ENCODE measurements at places on chromosomes 6 and 20. TPM values are rescaled to one million over a fixed set of nuclear protein-coding genes. Genes with fewer than 3 reads are reported as not detected.

The TFB1M gene
- 36.1 TPM for total RNA-seq

The GLP1R gene
- 0.05 TPM for total RNA-seq

The OR2J3 gene
- not detected for total RNA-seq

The CLIC5 gene
- not detected for total RNA-seq

The EBF4 gene
- total RNA-seq: 0.13 TPM

The ATP9A gene
- total RNA-seq: 0.37 TPM

The ELOVL2 gene
- total RNA-seq: not detected

DNA sequence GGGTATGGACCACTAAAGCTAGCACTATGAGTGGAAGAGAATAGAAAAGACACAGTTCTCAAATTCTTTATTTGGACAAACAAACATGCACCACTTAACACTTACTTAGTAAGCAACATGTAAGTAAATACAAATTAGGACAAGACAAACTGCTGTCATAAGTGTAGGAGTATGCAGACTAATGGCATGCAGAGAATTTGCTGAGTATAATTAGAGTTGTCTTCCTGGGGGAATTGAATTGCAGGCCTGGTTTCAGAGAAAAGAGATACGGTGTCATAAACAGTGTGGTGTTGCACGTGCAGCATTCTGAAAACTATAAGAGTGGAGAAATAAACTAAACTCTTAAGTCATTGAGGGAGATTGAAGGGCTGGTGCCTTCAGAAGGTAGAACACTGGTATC lies 125.2 kb upstream of the EYA4 start:
- DNase-seq: no peak

DNA sequence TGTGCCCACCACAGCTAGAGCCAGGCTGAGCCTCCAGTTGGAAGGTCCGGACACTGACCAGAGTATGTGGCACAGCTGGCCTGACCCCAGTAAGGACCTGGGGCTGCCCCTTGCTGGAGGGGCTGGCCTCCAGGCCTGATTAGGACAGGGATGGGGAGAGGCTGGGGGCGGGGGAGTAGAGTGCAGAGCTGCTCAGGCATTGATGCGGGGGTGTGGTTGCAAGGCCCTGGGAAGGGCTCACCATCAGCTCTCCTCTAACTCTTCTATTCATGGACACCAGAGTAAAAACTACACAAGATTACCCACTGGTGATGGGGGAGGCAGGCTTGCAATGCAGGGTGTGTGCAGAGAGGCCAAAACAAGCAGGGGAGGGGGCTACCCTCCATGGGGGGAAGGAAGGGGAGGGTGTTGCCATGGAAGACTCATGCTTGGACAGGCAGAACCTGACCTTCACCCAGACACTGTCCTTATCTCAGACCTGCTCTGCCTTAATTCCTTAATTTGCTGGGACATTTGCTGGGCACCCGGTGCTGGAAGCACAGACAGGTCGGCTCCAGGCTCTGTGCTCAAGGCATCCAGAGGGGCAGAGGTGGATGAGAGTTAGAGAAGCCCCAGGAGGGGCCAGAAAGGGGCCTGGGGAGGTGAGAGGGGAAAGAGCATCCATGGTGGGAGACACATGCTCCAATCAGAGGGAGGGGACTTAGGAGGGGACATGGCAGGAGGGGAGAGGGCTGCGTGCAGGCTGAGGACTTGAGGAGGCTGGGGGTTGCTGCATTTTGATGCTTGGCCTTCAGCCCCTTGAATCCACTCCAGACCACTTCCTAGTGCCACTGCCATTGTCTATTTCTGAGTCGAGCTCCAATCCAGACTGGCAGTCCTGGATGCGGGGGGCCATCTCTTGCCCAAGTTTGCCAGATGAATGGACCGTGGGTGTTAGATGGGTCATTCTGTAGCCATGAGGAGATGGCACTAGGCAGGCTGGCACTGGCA lies 7.6 kb upstream of the EMILIN3 start:
- DNase-seq: no peak

DNA sequence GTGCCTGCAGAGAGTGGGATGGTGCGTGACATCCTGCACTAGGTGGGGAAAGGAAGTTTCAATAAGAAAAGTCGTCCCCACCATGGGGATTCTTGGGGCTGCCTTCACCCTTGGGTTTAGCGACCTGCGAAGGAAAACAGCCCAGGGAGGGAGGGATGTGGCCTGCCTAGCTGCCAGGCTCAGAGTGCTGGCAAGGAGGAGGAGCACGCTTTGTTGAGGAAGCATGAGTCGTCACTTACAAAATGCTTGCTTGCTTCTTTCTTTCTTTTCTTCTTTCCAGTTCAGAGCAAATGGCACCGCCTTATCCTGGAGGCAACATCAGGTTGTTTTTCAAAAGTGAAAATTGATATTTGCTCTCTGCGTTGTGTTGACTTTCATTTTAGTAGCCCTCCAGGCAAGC lies 123.2 kb downstream of the TFAP2C start:
- no peak for DNase-seq

DNA sequence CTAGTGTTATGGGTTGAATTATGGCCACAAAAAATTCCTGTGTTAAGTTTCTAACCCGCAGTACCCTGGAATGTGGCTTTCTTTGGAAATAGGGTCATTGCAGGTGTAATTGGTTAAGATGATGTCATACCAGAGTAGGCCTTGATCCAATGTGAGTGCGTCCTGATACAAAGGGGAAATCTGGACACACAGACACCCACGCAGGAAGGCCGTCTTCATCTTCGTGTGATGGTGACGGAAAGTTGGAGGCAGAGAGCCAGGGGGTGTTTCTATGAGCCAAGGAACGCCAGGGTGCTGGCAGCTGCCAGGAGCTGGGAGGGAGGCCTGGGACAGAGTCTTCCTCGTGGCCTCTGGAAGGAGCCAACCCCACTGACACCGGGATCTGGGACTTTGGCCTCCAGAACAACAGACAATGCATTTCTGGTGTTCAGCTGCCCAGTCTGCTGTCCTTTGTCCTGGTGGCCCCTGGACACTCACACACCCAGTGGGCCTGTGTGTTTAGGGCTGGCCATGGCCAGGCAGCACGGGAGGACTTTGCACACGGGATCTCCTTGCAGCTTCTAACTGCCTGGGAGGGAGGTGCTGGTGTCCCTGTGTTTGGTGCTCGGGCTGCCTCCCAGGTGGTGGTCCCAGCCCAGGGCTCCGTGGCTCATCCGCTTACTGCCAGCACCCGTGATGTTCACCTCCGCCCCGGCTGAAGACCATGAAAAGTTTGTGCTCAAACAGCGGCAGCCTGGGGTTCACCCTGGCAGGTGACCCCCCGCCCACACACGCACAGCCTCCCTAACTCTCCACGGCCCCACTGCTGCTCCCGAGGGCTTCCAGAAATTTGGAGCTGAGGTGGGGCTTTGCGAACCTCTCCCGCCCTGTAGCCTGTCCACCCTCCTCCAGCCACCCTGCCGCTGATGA lies 53.4 kb upstream of the GATA5 start:
- DNase-seq: no peak

DNA sequence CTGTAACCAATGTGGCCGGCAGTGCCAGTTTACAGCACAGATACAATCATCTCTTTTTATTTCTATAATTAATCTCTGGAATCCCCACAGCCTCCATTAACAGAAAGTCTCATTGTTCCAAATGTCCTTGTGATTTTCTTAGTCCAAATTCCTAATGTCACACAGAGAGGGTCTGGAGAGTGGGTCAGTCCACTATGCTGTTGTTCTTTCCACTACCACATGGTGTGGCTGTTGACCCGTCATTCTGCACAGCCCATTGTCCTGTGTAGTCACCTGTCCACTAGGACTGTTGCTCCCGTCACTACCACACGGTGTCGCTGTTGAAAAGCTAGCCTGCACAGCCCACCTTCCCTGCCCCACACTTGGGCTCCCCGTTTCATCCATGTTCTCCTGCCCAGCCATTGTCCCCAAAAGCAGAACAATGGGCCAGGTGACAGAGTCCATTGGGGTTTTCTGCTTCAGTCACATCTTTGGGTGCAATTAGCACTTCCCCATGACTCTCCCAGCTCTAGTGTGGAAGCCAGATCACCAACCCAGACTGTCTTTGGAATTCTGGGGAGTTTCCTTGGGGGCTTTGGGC lies 8.6 kb upstream of the LBP start:
- no peak for DNase-seq

DNA sequence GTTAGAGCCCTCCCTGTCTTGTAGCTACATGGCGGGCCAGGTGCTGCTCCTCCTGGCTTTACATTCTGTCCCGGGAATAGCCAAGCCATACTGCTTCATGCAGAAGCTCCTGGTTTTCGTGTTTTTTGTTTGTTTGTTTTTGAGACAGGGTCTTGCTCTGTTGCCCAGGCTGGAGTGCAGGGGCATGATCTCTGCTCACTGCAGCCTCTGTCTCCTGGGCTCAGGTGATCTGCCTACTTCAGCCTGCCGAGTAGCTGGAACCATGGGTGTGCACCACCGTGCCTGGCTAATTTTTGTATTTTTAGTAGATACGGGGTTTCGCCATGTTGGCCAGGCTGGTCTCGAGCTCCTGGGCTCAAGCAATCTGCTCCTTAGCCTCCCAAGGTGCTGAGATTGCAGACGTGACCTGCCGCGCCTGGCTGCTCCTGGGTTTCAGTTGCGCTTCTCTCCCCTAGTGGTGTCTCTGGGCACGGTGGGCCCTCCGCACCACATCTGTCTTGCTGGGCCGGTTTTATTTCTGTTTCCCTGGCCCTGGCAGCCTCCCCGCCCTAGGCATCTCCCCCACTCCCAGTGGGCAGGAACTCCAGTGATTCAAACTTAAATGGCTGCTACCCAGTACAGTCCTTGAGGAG lies 12.9 kb downstream of the CDYL start:
- no peak for DNase-seq

- DNase-seq: no peak
Measured at GRCh38 chr6:161111261-161111660, 119.7 kb downstream of the MAP3K4 start.

DNA sequence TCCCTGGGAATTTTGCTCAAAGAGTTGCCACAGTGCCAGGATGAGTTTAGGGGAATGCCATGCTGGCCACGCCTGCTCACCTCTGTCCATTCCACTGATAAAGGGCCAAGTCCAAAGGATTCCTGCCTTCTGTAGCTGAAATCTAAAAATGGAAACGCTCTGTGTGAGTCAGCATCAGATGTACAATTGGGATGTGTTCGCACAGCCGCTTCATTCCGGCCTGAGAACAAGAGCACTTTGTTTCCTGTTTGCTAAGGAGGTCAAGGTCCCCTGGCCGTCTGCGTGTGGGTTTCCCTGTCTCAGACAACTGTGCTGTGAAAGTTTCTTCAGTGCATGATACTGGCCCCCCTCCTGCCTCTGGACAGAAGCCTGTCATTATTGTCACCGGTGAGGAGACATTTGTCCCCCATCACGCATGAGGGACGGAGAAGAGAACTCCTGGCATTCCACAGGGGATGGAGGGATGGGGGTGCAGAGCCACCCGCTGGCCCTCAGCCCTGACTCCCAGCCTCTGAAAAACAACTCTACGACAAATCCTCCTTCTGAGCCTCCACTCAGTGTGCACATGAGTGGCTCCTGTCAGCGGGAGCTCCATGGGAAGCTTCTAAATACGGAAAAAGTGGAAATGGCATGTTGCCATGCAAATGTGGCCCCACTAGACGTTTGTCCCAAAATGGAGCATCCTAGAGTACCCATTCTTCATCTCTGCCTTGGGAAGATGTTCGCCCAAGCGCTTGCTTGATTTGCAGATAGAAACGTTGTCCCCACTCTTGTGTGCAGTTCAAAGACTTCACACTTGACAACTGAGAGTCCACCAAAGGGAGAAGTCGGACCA lies 143.5 kb upstream of the AFDN start:
- no peak for DNase-seq

DNA sequence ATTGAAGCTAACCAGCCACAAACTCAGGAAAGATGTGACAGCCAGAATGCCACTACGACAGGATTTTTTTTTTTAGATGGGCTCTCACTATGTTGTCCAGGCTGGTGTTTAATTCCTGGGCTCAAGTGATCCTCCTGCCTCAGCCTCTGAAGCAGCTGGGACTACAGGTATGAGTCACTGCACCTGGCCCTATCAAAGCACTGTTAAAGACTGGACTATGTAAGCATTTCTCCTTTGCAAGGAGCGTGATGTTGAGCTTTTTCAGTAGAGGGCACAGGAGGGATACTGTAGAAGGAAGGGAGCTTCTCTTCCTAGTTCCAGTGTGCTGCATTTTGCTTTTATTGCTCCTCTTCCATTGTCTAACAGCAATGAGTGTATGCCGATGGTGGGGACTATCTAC lies 35.8 kb downstream of the ZBTB9 start:
- DNase-seq: no peak

DNA sequence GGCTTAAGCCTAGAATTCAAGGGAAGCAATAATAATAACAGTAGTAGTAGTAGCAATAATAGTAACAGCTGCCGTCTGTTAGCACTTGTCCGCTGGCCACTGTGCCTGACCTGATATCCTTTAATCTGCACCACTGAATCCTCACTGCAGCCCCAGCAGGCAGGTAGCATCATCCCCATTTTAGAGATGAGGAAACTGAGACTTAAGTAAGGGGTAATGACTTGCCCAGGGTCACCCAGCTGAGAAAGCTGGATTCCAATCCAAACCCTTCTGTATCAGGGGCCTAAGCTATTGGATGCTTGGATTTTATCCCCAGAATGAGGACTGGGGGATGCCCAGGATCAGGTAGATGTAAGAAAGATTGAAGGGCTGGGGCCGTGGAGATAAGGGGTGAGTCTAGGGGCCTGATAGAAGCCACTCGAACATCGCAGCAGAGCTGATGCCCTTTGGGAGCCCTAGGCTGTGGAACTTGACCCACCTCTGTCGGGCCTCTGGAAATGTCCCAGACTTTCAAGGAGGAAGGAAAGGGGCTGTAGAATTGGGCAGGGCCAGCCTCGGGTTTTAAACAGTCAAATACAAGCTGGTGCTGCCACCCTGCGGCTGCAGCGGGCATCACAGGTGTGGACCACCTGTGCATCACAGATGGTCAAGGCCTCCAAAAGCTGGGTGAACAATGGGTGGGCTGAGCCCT lies 102.1 kb upstream of the MYL9 start:
- no peak for DNase-seq

DNA sequence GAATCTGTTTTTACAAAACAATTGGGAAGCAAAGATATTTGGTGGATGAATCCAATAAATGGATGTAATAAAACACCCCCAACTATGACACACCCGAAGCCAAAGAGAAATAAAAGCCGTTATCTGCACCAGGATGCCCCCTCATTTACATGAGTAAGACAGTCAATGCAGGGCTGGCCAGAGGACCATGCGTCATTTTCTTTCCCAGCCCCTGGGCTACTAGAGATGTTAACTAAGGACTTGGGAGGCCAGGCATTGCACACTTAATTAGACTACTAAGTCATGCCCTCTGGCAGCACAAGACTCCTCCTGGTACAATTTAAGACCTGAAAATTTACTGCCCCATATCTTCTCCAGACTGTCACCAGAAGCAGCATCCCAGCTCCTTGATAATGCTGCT lies 3.2 kb downstream of the LEMD2 start:
- DNase-seq: no peak

DNA sequence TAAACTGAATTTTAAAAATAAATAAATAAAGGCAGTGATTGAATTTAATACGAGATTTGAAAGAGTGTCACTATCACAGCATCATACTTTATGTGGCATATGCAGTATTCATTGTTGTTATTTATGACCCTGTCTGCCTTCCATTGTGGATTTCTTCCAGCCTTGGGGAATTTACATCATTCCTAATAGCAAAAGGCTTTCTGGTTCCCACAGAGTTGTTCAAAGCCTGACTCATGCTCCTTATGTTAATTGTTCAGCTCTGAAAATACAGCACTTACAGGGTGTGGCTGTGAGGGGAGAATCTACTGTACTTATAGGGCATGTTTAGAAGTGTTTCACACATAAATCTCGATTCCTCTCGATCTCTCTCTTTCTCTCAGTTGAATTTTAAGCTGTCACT lies 54.4 kb downstream of the JAG1 start:
- no peak for DNase-seq

- DNase-seq: no peak
Measured at GRCh38 chr6:96963809-96964208, 39.3 kb downstream of the KLHL32 start.

GRCh38 chr6:64727075-64727474 lies 980.0 kb downstream of the EYS start:
- no peak for DNase-seq

All from GM12878 (cell line).